ENCODE measurements at places on chromosomes 7 and 10.

- DNase-seq, result no peak
Observed at GRCh38 chr10:49435225-49435624, 39.3 kb upstream of the DRGX start.

DNA sequence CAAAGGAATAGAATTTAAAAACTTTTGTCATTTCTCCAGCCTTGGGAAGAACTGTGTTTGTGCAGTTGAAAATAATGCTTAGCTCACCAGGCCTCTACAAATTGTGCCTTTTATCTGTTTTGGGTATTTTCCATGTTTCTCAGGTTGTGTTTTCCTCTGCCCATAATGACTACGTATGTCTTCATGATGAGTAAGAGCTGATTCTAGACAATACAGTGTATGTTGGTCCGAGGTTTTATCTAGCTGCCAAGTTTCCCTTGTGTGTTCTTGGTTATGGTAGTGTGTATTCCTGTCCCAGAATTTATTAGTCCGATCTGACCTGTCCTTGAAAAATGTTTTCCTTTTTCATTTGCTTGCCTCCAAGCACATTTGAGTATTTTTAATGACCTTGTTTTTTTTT is 83.7 kb upstream of the GLCCI1 start:
- no peak for DNase-seq

DNA sequence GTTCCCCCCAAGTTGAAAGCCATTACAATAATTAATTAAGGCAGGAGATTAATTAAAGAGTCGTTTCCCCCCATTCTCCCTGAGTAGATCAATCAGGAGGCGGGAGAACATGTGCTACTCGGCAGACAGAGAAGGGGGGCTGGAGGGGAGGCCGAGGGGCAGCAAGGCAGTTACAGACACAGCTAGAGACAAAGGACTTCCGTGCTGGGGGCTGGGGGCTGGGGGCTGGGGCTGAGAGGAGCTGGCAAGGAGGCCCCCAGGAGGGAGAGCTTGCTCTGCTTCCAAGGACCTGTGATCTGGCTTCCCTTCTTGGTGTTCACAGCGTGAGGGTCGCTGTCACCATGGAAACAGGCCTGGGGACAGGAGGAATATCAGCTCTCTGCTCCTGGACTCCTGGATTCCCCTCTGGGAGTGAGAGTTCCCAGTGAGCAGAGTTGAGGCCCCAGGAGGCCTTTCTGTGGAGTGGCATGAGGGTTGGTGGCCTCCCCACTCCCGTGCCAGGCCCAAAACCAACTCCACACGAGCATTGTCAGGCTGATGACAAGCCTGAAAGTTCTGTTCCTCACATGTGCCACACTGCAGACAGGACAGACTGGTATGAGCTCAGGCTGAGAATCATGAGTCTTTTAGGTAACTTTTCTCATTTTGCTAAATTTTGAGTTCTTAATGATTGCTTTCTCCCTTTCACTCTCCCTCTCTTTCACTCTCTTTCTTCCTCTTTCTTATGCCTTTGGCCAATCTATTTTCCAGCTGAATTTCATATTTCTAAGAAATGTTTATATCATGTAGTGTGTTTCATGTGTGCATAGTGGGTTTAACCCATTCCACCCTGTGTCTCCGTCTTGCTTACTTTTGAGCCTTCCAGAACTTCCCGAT is 16.4 kb downstream of the FAM241B start:
- DNase-seq, result no peak

DNA sequence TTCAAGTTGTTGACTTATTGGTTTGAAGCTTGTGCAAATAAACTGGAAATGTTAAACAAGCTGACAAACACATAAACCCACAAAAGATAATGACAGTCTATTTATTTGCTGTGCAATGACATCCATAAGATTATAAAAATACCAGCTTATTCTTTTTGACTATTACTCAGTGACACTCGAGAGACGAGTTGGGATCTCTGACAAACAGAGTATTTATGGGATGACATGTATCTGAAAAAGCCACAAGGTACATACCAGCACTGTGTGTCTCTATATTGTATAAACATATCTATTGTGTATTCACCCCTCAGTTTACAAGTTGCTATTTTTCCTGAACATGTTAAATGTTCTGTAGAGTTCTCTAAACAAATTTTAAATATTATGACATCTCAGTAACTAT is 88.9 kb downstream of the CHRM2 start:
- DNase-seq, result no peak

DNA sequence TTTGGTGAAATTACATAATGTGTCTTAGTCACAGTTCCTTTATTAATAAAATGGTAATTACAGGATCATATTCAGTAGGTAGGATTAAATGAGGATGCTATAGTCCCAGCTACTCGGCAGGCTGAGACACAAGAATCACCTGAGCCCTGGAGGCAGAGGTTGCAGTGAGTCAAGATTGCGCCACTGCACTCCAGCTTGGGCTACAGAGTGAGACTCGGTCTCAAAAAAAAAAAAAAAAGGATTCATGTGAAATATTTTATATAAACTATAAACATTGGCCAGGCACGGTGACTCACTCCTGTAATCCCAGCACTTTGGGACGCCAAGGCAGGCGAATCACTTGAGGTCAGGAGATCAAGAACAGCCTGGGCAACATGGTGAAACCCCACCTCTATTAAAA is 197.9 kb downstream of the IMMP2L start:
- DNase-seq, result no peak

DNA sequence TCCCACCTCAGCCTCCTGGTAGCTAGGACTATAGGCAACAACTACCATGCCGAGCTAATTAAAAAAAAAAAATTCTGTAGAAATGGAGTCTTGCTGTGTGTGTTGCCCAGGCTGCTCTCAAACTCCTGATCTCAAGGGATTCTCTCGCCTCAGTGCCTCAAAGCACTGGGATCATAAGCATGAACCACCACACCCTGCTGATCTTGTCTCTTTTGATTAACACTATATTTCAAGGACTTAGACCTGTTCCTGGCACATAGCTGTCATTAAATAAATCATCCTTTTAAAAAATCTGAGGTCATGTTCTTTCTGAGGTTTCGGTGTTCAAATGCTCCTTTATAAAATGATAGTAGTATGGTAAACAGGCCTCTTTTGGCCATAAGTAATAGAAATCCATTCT is 4.8 kb downstream of the PALS2 start:
- no peak for DNase-seq
